ENCODE measurements at places on chromosomes 16 and 17.

- no peak for ATAC-seq
Measured at GRCh38 chr17:29591146-29591736, 1.7 kb upstream of the ANKRD13B start.

GRCh38 chr17:72164158-72164739 lies 43.4 kb downstream of the SOX9 start:
- ATAC-seq: no peak

- ATAC-seq: no peak
Measured at GRCh38 chr16:89062389-89063345, 31.0 kb upstream of the ACSF3 start.

GRCh38 chr16:50490828-50491227 lies 57.4 kb upstream of the NKD1 start:
- no peak for ATAC-seq

GRCh38 chr17:27591986-27592385 lies 39.0 kb upstream of the LGALS9 start:
- ATAC-seq: no peak

- ATAC-seq: no peak
Measured at GRCh38 chr17:57565176-57565575, 179.9 kb downstream of the CCDC182 start.

GRCh38 chr17:19376811-19377210 lies 1.5 kb upstream of the MAPK7 start:
- no peak for ATAC-seq

DNA sequence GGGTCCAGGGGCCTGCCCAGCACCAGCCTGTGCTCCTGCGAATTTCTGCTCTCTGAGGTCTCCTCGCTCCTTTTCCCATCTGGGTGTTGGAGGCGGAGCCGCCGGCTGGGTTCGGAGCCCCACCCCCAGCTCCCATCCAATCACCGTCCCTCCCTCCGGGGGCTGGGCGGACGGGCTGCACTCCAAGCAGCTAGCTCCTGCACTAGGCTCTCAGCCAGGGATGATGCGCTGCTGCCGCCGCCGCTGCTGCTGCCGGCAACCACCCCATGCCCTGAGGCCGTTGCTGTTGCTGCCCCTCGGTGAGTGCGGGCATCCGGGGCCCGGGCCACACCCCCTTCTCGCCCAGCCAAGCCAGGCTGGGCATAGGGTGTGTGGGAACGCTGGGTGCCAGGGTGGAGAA lies at the start of gene NRN1L:
Gene NRN1L (plus strand): TSS at position 202 of the 400 bp plus-strand sequence. CDS start 19 bp downstream, at position 221.
- no peak for ATAC-seq
